ENCODE measurements at places on chromosomes 3 and 15.

DNA sequence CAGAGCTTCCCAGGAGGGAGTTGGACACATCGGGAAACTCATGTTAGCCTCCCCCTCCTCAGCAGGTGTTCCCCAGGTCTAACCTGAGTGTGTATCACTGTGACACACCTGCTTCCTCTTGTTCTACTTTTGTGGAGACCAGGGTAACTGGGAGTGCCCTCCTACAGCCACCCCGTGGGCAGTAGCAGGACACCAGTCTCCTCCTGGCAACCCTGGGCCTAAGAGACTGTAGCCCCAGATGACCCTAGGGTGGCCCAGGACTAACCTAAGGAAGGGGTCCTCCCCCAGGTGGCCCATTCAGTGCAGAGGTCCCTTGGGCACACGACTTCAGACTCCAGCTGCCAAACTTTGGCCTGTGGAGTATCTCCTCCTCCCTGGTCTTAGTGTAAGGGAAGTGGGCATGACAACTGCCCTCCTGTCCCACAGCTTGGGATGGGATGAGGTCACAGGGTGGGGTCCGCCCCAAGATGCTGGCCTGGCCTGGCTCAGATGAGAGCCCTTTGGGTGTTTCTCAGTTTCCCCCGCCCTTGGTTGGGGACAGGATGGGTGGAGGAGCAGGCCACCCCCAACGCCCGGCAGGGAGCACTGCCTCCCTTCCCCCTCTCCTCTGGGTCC lies 4.8 kb downstream of the CSK start:
- no peak for DNase-seq

DNA sequence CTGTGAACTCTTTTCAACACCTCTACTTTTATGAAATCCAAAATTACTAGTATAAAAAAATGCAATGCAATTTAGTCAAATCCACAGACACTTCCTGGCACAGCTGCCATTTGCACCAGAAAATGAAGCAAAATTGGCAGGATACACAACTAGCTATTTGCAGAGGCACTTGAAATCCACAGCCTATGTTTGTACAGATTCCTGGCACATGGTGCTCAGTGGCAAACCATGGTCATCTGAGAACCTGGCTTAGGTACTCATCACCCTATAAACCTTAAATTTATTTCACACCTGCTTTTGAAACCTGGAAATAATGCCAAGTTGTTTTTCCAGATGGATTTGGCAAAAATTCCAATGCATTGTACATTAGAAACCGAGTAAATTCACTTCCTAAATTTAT lies 20.2 kb upstream of the PPM1L start:
- no peak for DNase-seq

GRCh38 chr15:78810362-78811123 lies 721 bp downstream of the ADAMTS7 start:
- DNase-seq = no peak

- DNase-seq = no peak
Measured at GRCh38 chr3:42875325-42876151, at the start of gene CYP8B1. Gene CYP8B1, minus strand, starts transcription at chr3:42875879. Its CDS starts 63 bp downstream, at chr3:42875816.

- peak; percentile 28 for DNase-seq
Measured at GRCh38 chr3:31533169-31534064, 692 bp downstream of the STT3B start.

Data from activated CD4-positive, alpha-beta T cell treated with anti-CD3 and anti-CD28 coated beads, Interleukin-2, amount 50 U/mL, for 24 hours (primary cell).